ENCODE measurements at places on chromosomes 16 and 17. TPM values are rescaled to one million over a fixed set of nuclear protein-coding genes. Genes with fewer than 3 reads are reported as not detected.
A peak's percentile ranks its signal among the peaks of the same experiment; 100 is the strongest.

Gene ENPP7
- total RNA-seq, result not detected

Gene TEDC2
- 38.6 TPM for total RNA-seq

DNA sequence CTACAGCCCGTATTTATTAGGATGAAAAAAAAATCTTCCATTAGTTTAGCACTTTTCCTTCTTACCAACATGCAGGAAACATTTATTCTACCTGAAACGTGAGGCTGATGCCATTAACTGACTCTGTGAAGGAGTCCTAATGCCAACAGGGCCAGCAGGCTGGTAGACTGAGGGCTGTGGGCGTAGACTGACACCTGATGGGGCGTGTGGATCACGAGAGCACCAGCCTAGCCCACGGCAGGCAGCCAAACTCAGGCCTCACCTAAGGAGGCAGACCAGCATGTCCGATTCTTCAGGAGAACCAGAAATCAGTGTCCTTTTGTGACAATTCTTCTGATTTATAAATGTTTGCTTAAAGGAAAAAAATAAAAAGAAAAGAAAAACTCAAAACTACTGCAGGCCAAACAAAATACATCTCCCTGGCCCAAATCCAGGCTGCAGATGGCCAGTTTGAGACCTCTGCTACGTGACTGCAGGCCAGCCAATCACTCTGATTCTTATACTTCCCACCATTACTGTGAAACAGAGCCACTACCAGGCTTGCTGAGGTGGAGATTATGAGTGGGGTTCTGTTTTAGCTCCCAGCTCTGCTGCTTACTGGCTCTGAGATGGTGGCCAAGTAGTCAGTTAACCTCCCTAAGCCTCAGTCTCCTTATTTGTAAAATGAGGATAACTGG is 66.5 kb downstream of the GNAO1 start:
- no peak for DNase-seq

DNA sequence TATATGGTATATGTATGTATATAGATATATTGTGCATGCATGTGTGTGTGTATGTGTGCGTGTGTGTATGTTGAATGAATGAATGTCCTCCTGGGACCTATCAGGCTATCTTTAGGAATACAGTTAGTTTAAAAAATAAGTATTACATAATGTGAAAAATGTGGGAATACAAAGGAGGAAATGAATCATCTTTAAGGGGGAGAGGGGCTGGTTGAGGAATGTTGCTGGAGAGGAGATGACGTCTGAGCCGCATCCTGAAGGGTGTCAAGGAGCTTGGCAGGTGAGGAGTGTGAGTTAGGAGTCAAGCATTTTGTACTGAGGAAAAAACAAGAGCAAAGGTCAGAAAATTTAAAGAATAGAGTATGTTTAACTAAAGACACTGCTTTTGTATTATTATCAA is 62.4 kb upstream of the NLK start:
- peak; percentile 84 for DNase-seq

- DNase-seq, result no peak
Measured at GRCh38 chr17:39755554-39756379, 18.0 kb downstream of the GRB7 start.

GRCh38 chr16:28984619-28985135 is at the start of gene LAT:
Gene LAT, plus strand, starts transcription at chr16:28985052. Its CDS starts 366 bp downstream, at chr16:28985418.
- DNase-seq, result no peak

- no peak for DNase-seq
Measured at GRCh38 chr16:89040861-89041570, 52.6 kb upstream of the ACSF3 start.

DNA sequence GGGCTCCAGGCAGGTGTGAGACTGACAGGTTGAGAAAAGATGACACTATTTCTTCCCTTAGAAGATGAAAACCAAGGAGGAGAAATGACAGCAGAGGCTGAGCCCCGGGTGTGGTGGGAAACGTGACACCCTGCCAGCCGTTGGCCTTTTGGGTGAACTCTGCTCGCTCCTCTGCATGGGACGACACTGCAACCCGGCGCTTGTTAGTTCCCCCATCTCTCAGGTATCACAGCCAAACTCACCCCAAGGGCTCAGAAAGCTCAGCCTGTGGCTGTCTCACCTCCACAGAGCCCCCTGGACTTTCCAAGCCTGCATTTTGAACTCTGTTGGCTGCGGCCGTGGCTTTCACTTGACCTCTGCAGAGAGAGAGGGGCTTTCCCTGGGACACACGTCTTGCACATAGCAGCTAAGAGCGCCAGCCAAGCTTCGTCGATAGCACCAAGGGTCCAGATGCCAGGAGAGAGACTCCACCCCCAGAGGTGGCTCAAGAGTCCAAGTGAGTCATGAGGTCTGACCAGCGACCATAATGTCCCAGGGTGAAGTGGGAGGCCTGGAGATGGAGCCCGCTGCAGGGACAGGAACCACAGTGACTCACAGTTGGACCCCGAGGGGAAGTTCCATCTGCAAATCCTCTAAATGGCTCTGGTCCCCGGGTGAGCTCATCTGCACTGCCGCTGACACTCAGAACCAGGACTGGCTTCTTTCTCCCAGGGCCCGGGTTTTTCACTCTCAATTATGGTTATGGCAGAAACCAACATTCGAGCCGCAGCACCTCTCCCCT is 301.9 kb downstream of the SOX9 start:
- peak; percentile 96 for DNase-seq

DNA sequence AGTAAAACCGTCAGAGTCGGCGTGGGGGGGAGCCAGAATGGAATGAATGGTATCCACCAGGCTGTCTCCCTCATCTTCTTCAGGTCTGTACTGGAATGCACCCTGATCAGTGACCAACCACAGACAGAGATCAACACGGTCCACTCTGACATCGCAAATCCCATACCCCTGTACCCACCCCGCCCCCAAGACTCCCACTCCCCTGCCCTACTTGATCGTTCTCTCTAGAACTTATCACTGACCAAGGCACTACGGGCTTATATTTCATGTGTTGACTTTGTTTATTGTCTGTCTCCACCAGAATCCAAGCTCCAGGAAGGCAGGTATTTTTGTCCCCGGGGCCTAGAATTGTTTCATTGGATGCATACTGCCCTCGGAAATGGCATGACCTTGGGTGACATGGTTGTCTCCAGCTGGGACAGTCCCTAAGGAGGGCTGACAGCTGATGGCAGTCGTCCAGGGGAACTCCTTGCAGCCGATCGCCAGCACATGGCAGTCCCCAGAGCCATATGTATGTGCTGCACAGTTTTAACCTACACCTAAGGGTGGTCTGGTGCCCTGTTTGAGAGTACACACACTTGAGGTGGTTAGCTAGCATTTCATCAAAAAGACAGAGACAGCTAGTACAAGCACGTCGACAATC is 526 bp upstream of the MFSD6L start:
- no peak for DNase-seq

- DNase-seq, result peak; percentile 91
Measured at GRCh38 chr17:40323391-40324381, 14.7 kb downstream of the RARA start.

GRCh38 chr17:71601894-71602504 is 518.8 kb upstream of the SOX9 start:
- DNase-seq, result no peak

- no peak for DNase-seq
Measured at GRCh38 chr17:38510421-38511149, 82.3 kb downstream of the ARHGAP23 start.

- no peak for DNase-seq
Measured at GRCh38 chr16:62077998-62078397, 41.8 kb upstream of the CDH8 start.

GRCh38 chr17:61393550-61393903 is 6.1 kb upstream of the TBX2 start:
- DNase-seq, result peak; percentile 36

GRCh38 chr16:87108941-87109340 is 208.3 kb downstream of the C16orf95 start:
- no peak for DNase-seq

DNA sequence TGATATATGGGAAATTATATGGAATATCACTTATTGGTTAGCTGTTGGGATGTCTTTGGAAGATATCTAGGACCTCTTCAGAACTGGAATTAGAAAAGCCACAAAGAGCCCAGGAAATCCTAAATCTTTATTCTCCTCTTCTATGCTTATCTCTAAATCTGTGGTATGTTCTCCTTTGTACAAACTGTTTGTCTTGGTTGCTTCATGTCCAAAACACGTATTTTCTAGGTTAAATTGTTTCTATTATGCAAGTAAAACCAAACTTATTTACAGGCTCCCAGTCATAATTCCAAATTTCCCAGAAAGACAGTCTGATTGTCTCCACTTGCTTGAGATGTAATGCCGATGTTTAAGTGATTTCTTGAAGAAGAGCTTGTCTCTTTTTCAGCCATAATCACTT is 650.9 kb downstream of the CDH11 start:
- no peak for DNase-seq

- no peak for DNase-seq
Measured at GRCh38 chr16:25635454-25635853, 56.3 kb upstream of the HS3ST4 start.

GRCh38 chr16:80408014-80408413 is 132.8 kb upstream of the DYNLRB2 start:
- no peak for DNase-seq

GRCh38 chr17:38958326-38958725 is 8.9 kb downstream of the FBXO47 start:
- no peak for DNase-seq

- no peak for DNase-seq
Measured at GRCh38 chr16:30459456-30459855, 13.1 kb upstream of the ITGAL start.

GRCh38 chr17:77392376-77393273 is 251.9 kb downstream of the SEC14L1 start:
- peak; percentile 92 for DNase-seq
